ENCODE measurements at places on chromosomes 5 and 9.

- no peak for DNase-seq
These were observed 153.0 kb upstream of the HMHB1 start for GRCh38 chr5:143658956-143659355.

DNA sequence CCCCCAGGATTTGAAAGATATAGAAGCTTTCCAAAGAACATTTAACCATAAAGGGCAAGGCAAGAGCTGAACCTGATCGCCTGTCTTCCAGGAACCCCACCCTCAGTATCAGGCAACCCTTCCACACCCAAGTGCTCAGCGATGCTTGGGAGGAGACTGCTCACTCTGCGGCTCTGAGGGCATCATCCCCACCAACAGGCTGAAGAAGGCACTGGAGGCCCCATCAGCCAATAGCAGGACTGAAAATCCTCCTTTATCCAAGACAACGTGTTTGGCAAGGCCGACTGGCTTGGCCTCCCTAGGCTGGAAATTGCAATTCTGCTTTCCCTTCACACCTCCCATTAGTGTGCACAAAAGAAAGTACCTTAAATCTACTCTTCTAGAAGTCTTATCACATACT is 1.4 kb upstream of the PPP2CA start:
- peak; percentile 4 for DNase-seq

GRCh38 chr9:137763271-137763955 is 114.2 kb upstream of the CACNA1B start:
- DNase-seq: no peak

GRCh38 chr5:96868603-96869371 is 7.5 kb upstream of the ERAP2 start:
- peak; percentile 35 for DNase-seq

GRCh38 chr9:83623679-83624076 is 735 bp downstream of the IDNK start:
- no peak for DNase-seq

DNA sequence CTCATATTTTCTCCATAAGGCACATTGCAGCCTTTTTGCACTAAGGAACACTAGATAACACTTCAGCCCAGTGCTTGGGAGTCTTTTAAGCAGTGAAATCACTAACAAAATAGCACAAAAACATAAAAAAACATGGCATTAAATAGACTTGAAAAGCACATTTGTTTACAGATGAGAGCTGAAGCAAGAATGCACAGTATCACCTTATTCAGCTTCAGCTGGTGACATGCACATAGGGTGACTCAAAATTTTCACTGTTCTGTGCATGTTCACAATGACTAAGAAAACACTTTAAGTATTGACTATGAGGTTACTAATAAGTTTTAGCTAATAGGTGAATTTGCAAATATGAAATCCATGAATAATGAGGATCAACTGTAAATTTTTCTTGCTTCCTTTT is 293.9 kb upstream of the TARS1 start:
- DNase-seq: no peak

- no peak for DNase-seq
These were observed 29.4 kb upstream of the HSD17B3 start for GRCh38 chr9:96331236-96331947.

DNA sequence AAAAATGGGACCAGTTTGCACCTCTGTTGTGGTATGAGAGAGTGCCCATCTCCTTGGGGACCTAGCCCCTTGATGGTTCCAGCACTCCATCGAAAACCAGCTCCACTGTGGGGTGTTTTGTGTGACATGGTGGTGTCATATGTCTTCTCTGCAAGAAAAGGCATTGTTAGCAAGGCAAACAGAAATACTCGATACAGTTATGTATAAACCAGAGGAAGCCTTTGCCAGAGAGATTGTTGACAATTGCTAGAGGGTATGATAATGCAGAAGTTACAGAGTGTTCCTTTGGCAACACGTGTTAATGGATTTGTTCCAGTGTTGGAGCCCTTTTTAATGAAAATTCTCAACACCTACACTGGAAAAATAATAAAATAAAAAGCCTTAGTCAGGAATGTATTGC is 270.4 kb upstream of the DMRT1 start:
- DNase-seq: no peak

DNA sequence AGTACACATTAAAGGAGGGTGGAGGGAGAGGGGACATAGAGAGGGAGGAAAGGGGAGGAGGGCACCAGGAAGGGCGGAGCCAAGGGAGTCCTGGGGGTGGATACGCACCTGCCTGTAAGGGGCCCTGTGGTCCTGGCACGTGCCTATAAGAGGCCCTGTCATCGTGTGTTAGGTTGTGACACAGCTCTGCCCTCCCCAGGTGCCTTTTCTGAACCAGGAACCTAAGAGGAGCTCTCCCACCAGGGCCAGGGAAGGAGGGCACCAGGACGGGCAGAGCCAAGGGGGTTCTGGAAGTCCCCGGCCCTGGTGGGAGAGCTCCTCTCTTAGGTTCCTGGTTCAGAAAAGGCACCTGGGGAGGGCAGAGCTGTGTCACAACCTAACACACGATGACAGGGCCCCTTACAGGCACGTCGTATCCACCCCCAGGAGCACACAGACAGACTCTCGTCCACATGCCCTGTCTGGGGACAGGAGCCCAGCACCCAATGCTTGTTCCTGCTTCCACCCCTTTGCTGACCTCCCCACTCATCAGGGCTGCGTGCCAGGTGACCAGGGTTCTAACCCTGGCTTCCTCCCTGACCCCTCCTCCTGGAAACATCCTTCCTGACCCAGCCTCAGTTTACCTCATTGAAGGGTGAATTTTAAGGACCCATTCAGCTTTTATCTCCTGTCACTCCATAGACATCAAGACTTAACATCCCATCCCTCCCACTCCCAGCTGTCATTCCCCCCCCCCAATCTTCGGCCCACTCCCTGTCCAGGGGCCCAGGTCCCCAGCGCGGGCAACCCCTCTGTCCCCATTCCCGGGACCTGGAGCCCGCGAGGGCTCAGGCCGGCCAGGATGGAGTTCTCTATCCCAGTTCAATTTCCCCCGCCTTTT is 12.9 kb upstream of the OLFM1 start:
- no peak for DNase-seq

- DNase-seq: no peak
These were observed 34.6 kb upstream of the WHRN start for GRCh38 chr9:114539701-114540380.

- DNase-seq: no peak
These were observed 10.4 kb downstream of the SNX2 start for GRCh38 chr5:122785294-122785693.

- DNase-seq: no peak
These were observed 119.1 kb upstream of the NR5A1 start for GRCh38 chr9:124626276-124626675.

- DNase-seq: no peak
These were observed 96.1 kb downstream of the OSMR start for GRCh38 chr5:38941912-38942311.

- DNase-seq: no peak
These were observed 28.7 kb downstream of the NEK6 start for GRCh38 chr9:124286292-124286931.

GRCh38 chr5:135176991-135177390 is 143.0 kb upstream of the PITX1 start:
- DNase-seq: no peak

DNA sequence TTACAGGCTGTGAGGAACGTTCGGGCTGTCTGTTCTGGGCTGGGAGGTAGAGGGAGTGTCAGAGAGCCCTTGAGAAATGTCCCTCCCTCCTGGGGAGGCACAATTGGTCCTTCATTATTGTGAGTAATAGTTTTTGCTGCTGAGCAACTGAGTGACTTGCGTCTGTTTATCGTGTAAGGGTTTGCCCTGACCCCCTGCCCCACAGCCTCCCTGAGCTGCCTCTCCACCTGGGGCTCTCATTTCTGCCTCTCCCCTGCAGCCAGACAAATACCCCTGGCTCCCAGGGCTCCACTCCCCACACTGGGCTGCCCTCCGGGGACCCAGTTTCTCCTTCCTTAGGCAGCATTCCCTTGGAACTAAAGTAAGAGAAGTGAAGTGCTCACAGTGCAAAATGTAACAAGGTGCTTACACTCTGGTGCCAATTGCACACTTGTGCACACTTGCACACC is 174.9 kb upstream of the MVB12B start:
- DNase-seq: peak; percentile 42
